ENCODE measurements at places on chromosomes 2 and 18.

- DNase-seq, result peak; percentile 21
Observed at GRCh38 chr18:58051765-58052460, 7.9 kb downstream of the NEDD4L start.

- DNase-seq, result no peak
Observed at GRCh38 chr18:7870266-7870665, 303.1 kb downstream of the PTPRM start.

DNA sequence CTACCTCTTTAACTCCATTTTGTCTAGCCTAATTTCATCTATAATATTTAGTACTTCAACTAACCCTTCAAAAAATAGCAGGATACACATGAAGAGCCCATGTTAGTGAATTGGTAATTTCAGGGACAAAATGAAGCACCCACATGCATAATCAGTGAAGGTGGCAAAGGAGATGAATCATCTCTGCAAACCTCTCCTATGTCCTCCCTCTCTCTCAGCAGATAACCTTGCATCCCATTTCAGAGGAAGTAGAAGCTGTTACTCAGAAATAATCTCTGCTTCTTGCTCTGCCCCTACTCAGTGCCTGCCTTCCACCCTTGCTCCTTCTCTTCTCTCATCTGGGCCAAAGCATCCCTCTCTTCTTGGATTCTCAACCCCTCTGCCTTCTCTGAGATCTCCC lies 60.2 kb upstream of the CAVIN2 start:
- peak; percentile 15 for DNase-seq

DNA sequence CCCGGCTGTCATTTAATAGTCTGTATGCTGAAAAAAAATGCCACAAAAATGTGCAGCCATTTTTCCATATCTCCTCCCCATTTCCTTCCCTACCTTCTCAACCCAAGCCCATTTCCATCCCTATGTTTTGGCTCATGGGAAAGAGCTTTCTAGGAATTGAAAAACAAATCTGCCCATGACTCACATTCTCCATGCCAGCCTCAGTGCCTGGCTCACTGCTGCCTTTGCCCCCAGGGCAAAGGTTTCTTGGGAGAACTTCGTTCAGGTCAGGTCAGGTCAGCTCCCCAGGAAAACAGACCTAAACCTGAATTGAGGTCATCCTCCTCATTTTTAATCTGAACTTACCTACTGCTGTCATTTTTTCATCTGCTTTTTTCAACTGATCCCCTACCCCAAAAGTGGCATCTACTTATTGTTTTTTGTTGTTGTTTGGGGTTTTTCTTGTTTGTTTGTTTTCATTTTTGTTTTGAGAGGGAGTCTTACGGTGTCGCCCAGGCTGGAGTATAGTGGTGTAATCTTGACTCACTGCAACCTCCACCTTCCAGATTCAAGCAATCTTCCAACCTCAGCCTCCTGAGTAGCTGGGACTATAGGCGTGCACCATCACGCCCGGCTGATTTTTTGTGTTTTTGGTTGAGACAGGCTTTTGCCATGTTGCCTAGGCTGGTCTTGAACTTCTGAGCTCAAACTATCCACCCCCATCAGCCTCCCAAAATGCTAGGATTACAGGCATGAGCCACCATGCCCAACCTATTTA lies 66.7 kb downstream of the FECH start:
- no peak for DNase-seq

- no peak for DNase-seq
Observed at GRCh38 chr2:109487871-109488655, 125.7 kb downstream of the SEPTIN10 start.
